ENCODE measurements at places on chromosomes 12 and 14.

DNA sequence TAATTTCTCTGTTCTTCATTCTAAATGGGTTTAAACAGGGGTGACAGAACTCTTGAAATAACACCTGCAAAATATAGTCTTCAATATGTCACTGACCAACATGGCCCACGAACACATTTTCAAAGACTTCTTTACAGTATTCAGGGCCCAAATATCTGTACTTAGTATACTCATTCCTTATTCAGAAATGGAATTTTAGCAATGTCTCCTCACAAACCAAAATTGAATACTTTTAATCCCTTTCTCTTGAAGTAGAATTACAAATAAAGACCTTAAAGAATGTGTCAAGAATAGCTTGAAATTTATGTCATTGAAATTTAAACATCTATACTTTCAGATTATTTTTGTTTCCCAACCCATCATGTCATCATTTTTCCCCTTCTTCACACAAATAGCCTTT, 263.1 kb downstream of the LRIG3 start:
- DNase-seq, result no peak

DNA sequence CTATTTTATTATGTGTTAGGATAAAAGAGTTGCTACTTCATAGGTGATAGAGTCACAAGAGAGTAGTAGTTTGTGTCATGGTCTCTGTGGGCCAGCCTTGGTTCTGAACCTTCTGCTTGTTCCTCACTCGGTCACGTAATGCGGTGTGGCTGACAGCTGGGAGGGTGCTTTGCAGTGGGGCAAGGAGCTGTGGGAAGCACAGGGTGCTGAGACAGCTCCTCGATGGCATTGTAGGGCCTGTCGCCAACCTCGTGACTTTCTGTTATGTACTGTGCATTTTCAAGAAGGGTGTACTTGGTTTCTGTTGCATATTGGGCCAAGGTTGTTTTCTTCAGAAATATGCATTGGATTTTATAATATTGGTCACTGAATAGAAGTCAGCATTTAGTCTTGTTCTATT, 61.3 kb upstream of the RD3L start:
- DNase-seq, result no peak

- DNase-seq, result no peak
Measured at GRCh38 chr12:102950950-102951619, 6.4 kb upstream of the ASCL1 start.

- no peak for DNase-seq
Measured at GRCh38 chr14:99502989-99503421, 21.8 kb downstream of the CCNK start.

- no peak for DNase-seq
Measured at GRCh38 chr12:52794479-52795331, 1.2 kb downstream of the KRT3 start.

DNA sequence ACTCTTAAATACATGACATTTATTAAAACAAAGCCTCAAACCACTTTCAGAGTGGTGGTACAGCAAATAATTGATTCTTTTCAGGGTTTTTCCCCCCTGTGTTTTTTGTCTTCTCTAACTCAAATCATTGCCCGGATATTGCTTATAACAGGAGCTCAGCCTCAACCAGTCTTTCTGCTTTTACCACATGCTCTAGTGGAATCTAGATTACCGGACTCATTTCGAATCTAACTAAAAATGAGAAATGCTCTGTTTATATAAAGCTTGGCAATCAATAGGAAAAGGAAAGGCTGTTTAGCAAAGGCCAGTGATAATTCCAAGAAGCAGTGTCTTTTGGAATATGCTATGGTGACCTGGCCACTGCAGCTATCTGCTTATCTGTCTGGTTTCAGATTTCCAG, 161.5 kb downstream of the ETV6 start:
- no peak for DNase-seq

DNA sequence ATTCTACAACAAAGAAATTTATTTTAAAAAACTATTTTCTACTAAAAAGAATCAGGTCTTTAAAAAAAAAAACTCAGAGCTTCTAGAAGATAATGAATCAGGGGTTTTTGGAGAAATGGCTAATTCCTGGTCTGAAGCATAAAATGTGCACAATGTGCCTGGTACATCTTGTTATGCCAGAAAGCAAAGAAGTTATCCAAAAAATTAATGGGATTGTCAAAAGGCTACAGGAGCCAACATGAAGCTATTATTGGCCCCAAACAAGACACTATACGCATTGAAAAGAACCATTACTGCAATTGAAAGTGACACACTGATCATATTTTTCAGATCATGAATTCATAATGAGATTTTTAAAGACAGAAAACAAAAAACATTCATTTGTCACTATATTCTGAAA, 19.3 kb upstream of the TUBA1A start:
- DNase-seq, result no peak

DNA sequence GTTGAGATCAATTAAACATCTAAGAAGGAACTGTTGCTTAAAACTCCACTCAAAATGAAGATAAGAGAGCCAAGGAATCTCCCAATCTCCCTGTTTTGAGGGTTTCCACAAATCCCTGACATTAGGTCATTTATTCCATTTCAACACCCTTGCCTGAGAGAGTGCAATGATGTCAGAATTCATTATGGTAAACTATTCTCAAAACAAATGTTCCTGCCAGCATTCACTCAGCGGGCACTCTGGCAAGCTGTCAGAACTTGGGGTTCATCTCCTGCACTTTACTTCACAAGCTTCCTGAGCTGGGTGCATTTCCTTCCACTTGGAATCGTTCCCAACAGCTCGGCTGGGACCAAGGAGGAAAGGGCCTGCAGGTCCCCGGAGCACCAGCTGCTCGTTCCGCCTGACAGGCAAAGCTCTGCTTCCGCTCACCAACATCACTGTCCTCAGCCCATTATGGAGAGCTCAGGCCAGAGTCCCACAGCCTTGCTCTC, 117.8 kb downstream of the TTC7B start:
- no peak for DNase-seq
